ENCODE measurements at places on chromosomes 5 and 9.

- DNase-seq: peak; percentile 70
Measured at GRCh38 chr9:126514037-126514821, 99.5 kb upstream of the LMX1B start.

GRCh38 chr9:31715250-31715649 is 669.2 kb upstream of the ACO1 start:
- DNase-seq: no peak

- DNase-seq: no peak
Measured at GRCh38 chr5:172281346-172281745, 2.2 kb downstream of the UBTD2 start.

DNA sequence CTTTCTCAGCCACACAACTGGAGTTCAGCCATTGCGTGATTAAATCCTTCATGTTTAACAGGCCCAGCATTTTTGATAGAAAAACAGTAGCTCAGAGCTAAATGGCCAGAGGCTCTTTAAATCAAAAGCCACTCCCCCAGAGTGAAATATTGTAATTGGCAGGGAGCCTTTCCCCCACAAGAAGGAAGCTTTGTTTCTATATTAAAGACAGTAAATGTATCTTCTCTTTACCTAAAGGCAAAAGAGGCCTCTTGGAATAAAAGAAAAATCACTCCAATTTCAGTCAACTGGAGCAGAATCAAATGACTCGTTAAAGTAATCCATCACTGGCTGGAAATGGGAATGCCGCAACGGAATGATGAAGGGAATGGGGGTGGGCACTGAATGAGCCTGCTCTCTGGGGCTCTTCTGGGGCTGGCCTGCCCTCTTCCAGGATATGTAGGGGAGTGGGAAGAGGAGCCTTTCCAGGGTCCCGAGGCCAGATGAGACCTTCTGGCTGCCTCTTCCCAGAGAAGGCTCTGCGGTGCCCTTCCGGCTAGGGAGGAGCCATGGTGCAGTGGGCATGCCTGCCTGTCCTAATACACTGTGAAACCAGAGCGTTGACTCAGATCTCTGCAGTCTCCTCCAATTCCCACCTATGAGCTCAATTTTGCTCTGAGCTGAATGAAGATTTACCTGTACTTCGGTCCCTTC is 45.2 kb downstream of the ANKDD1B start:
- DNase-seq: no peak

- DNase-seq: no peak
Measured at GRCh38 chr9:96302021-96302420, at the start of gene HSD17B3. Gene HSD17B3 (minus strand): TSS chr9:96302176. CDS start chr9:96302104, 72 bp downstream.

- no peak for DNase-seq
Measured at GRCh38 chr9:95605101-95605500, 88.3 kb upstream of the PTCH1 start.

DNA sequence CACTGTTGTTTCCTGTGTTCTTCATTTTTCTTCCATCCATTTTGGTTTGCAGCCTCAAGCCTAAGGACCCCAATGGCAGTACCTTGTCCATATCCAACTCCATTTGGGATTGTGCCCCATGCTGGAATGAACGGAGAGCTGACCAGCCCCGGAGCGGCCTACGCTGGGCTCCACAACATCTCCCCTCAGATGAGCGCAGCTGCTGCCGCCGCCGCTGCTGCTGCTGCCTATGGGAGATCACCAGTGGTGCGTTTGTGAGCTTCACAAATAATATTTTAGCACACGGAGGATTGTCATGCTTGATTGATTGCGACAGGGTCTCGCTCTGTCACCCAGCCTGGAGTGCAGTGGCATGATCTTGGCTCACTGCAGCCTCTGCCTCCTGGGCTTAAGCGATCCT is 136.8 kb downstream of the TLE4 start:
- no peak for DNase-seq

- no peak for DNase-seq
Measured at GRCh38 chr5:65623482-65623881, 651 bp downstream of the TRIM23 start.

- no peak for DNase-seq
Measured at GRCh38 chr5:99320436-99320835, 391.6 kb upstream of the CHD1 start.

- peak; percentile 5 for DNase-seq
Measured at GRCh38 chr5:173328844-173329490, 753 bp upstream of the STC2 start.

DNA sequence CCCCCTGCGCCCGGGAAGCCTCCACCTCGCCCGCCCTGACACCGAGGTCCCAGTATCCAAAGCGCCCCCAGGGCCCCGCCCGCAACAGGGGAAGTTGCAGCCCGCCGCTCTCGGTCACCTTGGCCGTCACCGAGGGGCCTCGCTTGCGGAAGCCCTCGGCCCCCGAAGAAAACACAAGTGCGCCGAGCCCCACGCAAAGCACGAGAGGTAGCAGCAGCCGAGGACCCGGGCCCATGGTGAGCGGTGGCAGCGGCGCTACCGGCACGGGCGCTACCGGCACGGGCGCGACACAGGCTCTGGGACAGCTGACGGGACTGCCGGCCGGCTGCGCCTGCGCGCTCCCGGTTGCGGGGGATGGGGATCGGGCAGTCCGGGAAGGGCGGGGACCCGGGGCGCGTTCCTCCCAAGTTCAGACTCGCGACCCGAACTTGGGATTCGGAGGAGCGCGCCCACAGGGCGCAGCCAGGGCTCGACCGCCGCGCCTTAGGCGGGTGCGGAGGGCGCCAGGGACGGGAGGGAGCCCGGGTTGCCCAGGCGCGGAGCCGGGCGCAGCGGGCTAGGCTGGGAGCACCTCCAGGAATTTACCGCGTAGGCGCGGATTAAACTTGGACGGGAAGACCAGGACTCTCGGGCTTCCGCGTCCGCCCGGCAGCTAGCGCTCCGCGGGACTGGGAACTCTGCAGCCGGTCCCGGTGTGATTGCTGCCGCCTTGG is at the start of gene PPIC:
Gene PPIC, minus strand, starts transcription at position 335 of the 713 bp plus-strand sequence. Its CDS starts 100 bp downstream, at position 235.
- DNase-seq: no peak

DNA sequence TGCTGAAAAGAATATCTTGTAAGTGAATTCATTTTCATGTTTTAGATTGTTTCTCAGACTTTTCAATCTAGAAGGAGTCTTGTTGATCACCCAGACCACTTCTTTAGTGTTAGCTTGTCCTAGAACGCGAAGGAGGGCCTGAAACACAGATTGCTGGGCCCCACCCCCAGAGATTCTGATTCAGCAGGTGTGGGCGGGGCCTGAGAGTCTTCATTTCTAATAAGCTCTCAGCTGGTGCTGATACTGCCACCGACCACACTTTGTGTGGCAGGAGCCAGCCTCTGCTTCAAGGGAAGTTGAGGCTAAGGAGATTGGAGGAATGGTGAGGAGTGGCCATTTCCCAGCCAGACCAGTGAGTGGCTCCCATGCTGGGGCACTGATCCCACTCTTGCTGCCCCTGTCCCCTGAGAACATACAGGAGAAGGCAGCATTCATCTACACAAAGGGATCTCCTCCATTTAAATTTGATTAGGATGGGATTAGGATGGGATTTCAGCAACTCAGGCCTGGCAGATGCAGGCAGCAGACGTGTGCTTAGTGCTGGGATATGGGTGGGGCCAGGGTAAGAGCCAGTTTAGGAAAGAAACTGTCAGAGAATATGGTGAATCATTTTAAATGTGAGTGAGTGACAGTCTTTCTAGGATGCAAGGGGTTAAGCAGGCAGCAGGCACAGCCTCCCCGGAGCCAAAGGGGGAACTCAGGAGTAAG is 35.9 kb downstream of the ZNF618 start:
- no peak for DNase-seq

DNA sequence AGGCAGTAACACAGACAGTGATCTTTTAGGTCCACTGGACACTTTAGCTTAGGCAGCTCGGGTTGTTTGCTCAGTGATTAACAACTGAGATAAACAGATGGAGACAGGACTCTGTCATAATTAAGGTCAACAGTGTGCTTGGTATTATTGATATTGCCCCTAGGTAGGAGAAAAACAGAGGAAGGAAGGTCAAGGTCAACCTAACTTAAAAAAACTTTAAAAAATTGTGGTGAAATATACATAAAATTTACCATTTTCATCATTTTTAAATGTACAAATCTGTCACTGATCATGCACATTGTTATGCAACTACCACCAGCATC is 2.1 kb upstream of the HSPA4 start:
- DNase-seq: no peak

GRCh38 chr5:84069608-84070179 is 315.0 kb downstream of the EDIL3 start:
- DNase-seq: no peak

DNA sequence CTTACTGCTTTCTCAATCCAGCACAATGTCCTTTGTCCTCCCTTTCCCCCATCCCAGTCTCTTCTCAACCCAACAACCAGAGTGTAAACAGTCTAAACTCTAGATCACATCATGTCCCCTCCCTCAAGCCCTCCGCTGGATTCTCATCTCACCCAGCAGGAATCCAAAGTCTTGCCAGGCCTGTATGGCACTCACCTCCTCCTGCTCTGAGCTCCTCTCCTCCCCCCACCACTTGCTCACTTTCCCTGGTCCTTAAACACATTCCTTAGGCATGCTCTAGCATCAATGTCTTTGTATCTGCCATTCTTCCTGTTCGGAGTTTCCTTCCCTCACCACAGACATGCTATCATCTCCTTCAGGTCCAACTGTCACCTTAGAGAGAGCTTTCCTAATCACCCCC is 78.8 kb downstream of the NIPSNAP3B start:
- DNase-seq: no peak

DNA sequence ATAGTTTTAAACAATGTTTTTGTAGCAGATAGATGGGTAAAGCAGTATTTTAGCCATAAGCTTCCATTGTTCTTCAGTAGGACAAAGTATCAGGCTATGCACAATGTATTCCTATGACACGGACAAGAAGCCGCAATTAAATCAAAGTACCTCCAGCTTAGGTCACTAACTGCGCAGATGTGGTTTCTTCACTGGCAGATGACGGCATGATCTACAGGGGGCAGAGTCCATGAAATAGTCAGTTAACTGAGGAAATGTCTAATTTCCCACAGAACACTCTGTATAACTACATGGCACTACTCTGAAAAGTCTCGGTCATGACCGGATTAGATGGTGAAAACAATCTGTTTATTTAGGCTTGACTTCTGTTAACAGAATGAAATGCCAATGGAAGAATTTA is 120.7 kb upstream of the TRPM3 start:
- DNase-seq: no peak

DNA sequence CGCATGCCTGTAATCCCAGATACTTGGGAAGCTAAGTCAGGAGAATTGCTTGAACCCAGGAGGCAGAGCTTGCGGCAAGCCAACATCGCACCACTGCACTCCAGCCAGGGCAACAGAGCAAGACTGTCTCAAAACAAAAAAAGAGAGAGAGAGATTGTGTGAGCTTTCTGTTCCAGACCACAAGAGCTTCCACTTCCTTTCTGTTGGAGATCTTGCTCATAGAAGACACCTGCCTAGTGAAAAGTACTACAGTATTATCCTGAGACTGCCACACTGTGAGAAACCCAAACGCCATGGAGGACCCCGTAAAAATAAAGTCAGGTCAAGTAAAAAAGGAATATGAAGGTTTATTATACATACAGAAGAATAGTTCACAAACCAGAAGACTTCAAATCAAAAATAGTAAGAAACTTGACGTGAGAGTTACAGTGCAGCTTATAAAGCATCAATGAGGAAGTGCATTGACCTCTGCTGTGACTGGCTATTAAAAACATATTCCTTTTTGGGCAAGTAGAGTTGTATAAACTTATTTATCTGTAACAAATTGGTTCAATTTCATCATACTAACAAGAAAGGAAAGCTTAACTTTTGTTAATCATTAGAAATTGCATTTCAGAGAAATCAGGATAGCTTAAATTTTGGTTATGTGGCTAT is 4.3 kb upstream of the EMB start:
- DNase-seq: no peak

DNA sequence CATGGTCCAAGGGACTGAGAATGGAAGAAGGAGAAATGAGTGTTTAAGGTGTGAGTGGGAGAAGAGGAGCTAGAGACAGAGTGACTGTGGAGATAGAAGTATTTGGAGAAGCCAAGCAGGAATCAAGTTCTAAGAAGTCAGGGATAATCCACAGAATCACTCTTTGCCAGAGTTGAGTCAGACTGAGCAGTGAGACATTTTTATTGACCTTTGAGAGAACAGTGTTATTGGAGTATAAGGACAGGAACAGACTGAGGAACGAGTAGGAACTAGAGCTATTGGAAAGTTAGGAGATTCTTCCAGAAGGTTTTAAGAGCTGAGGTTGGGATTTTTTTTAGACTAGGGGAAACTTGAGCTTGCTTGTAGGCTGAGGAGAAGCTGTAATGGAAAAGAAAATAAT is 37.2 kb downstream of the RCL1 start:
- no peak for DNase-seq

DNA sequence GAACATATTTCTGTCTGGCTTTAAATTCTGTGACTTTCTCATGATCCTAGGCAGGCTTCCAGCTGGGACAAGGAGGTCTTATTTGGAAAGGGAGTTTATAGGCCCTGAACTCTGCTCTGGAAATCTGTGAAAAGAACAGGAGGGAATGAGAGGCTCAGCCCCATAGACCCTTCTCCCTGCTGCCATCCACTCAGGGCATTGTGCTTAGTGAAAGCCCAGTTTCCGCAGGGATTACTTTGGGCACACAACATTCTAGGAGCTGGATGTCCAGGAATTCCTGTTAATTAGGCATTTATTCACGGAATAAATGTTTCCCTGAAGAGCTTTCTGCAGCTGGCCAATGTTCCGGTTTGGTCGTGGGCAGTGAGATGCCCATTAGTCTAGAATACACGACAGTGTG is 32.7 kb upstream of the COL15A1 start:
- no peak for DNase-seq

GRCh38 chr5:111530298-111530740 is 18.0 kb upstream of the STARD4 start:
- peak; percentile 77 for DNase-seq
